ENCODE measurements at places on chromosomes 4 and X.

GRCh38 chr4:65645185-65645584 is 25.1 kb downstream of the EPHA5 start:
- no peak for DNase-seq

DNA sequence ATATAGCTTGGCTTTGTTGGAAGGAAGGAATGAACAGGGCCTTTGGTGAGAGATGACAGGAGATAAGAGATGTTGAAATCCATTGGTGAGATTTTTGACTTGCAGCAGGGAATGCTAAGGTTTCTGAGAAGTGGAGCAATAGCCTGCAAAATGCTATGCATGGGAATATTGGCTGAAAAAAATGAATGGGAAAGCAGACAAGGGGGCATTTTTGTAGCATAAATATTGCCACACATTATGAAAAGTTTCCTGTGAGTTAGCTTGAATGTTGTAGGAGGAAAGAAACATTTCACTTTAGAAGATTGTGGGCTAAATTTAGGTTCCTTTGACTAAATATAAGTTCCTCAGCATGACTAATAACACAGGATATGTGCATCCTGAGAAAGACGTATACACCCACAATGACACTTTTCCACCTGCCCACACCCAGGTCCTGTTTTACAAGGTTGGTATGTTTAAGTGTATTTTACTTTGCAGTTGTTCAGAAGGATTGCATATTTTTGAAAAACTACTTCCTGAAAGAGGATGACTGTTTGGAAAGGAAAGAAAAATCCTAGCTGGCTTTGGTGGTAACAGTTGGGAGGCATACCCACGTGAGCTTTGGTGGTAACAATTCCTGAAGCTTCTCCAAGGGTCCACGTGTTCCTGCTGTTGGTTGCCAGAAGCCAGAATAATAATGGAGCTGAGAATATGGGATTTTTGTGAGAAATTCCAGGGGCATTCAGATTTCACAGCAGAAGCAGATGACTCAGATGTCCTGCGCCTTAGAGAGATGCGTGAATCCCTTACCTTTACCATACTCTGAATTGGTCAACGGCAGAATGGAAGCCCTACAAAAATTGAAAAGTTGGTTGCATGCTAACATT is 28.5 kb downstream of the PHEX start:
- no peak for DNase-seq

DNA sequence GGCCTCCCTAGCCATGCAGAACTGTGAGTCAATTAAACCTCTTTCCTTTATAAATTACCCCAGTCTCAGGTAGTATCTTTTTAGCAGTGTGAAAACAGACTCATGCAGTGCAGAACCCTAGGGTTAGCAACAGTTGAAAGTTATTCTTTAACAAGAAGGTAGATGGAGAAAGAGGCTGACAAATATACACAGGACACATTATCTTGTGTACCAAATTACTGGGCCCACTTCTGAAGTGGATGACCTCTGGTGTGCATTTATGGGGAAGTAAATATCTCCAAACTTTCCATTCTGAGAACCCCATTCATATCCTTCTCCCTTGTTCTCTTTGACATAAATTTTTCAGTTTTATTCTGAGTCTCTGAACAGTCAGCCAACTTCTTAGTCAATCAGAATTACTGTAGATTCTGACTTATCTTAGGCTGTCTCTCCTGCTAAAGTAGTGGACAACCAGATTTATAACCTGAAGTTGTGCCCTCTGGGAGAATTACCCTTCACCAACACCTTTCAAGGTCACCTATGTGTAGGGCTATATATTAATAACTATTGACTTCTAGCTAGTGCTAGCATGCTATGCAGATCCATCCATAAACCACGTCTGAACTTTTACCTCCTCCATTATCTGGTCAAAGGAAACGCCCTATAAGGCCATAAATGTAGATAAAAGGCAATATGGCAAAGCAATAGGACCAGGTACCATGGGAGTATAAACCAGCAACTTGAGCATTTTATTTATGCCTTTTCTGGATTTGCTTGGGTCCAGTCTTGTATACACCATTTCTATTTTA is 72.5 kb upstream of the TAB3 start:
- DNase-seq, result no peak

- DNase-seq, result no peak
Measured at GRCh38 chr4:4960574-4960973, 58.7 kb downstream of the CYTL1 start.

DNA sequence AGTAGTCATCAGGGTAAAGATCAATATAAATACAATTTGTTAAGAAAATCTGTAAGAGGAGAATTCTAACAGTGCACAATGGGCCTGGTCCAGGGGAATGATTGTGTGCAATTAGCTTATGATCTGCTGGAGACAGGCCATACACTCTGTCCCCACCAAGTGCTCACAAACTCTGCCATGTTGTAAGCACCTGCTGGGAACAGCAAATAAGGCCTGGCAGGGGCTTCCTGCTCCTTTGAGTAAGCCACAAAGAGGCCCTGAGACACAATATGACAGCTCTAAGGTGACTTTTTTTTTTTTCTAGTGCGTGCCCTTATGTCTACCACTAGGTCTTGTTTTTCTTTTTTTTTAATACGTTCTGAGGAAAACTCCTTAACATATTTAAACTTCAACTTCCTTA is 866.3 kb upstream of the PCDH7 start:
- DNase-seq, result no peak

GRCh38 chrX:29662759-29663503 is 552.4 kb upstream of the MAGEB2 start:
- peak; percentile 77 for DNase-seq

GRCh38 chr4:30396772-30397475 is 323.2 kb upstream of the PCDH7 start:
- DNase-seq, result peak; percentile 8

- peak; percentile 79 for DNase-seq
Measured at GRCh38 chrX:13487731-13488505, 81.5 kb upstream of the EGFL6 start.

- peak; percentile 51 for DNase-seq
Measured at GRCh38 chr4:88008122-88008742, 797 bp downstream of the PKD2 start.

DNA sequence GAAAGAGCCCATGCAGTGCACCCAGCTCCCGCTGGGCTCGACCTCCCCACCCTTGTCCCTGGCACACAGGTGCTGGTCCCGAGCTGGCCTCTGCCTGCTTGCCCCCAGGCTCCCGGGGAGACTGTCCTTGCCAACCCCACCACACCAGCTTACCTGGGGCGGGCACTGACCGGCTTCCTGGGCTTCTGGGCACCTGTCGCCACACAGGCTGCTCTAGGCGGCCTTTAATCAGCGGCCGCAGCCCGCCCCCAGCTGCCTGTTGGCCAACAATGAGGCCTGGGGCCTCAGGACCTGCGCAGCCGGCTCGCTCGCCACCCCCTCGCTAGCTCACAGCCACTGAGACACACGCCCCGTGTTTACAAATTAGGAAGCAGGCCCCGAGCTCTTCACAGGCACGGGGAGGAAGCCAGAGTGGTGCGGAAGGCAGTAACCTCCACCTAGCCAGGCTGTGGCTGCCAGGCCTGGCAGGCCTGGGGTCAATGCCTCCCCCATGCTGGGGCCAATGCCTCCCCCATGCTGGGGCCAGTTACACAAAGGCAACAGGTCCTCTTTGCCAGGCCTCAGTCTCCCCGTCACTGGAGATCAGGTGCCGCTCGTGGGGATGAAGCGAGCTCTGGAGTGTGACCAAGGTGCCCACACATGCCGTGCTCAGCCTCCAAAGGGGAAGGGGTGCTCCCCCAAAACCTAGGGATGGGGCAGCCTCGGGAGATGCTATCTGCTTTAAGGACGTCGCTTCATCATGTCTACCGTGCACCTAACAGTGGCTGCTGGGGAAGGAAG is at the start of gene TREX2:
TSS of gene TREX2 (minus strand) at position 201 of the 780 bp plus-strand sequence. CDS start 626 bp downstream, outside the sequence.
- no peak for DNase-seq
